ENCODE measurements at places on chromosomes 7 and 10.

- DNase-seq: no peak
Measured at GRCh38 chr7:74235518-74236268, 18.5 kb downstream of the RFC2 start.

GRCh38 chr10:60338786-60339185, 50.9 kb downstream of the ANK3 start:
- no peak for DNase-seq

GRCh38 chr10:42941295-42941644, 135.6 kb upstream of the RET start:
- no peak for DNase-seq

DNA sequence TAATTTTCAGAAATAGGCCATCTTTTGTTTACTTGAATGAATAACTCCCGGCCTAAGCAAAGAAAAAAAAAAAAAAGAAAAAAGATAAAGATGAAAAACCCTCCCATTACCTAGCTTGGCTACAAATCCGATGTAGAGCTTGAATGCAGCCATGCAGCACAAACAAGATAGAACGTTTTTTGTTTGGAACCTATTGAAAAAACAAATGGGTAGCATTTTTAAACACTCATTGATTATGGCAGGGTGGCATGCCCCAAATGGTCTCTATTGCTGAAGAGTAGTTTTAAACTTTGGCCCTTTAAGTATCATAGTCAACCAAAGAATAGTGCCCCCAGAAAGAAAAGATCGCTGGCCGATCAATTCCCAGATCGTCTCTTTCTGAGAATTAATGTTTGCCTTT, 84.4 kb downstream of the VTI1A start:
- no peak for DNase-seq

- DNase-seq: no peak
Measured at GRCh38 chr7:109950256-109950655, 1140.7 kb upstream of the LRRN3 start.

- DNase-seq: no peak
Measured at GRCh38 chr10:24690961-24691512, 32.6 kb downstream of the ARHGAP21 start.

DNA sequence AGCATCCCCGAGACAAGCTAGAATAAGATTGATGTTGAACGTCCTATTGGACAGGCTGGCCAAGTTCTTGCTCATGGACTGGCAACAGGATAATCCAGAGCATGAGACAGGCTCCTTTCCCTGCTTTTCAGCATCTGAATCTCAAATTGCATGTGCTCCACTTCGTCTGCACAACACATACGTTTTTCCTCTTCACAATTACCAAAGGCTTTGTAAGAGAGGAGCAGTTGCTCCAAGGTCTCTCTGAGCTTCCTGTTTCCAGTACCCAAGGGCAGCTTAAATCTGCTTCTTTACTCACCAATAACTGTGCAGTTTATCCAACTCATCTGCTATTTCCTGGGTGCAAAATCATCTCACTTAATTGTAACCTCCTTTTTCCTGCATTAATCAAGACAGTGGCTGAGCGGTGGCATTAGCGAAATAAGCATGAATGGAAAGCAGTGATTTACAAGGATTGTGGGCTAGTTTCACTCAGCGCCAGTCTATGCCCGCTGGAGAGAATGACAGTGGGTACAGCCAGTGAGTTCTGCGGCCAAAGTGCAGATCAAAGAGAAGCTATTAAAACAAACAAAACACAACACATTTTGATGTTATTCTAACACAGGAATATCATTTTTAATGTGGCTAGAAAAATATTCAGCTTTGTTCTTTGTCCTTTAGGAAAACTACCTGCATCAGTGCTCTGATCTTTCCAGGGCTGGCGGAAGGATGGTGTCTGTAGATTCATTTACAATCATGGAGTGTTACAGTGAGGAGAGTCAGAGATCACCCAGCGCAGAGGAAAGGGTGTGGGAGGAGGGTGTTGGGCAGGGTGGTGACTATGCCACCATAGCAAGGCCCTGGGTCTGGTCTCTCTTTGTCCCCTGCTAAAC, 79.8 kb downstream of the CHN2 start:
- DNase-seq: no peak
